T-cell (primary cell): ENCODE measurements at places on chromosomes 3 and 15. TPM values are rescaled to one million over a fixed set of nuclear protein-coding genes. Genes with fewer than 3 reads are reported as not detected.

GRCh38 chr15:31552482-31553099 lies 226.0 kb downstream of the KLF13 start:
- H3K27me3 ChIP-seq, result no peaks in the 10 kb centered on the region
- no peak overlapping the region for H3K27ac ChIP-seq

GRCh38 chr3:195040773-195041520 lies 230.0 kb downstream of the XXYLT1 start:
- no peak for DNase-seq
- H3K4me3 ChIP-seq, result no peak overlapping the region
- H3K4me1 ChIP-seq, result no peaks in the 10 kb centered on the region
- H3K27me3 ChIP-seq, result peaks cover 37% of the 10 kb centered on the region
- no peaks in the 10 kb centered on the region for H3K36me3 ChIP-seq

The ASB14 gene
- not detected for total RNA-seq

DNA sequence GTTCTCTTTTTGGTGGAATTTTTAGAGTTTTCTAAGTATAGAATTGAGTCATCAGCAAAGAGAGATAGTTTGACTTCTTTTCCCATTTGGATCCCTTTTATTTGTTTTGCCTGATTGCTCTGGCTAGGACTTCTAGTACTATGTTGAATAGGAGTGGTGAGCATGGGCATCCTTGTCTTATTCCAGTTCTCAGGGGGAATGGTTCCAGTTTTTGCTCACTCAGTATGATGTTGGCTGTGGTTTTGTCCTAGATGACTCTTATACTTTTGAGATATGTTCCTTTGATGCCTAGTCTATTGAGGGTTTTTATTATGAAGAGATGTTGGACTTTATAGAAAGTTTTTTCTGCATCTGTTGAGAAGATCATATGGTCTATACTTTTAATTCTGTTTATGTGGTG lies 72.5 kb downstream of the TNFAIP8L3 start:
- no peak for DNase-seq
- no peaks in the 10 kb centered on the region for H3K36me3 ChIP-seq
- no peak overlapping the region for H3K4me3 ChIP-seq
- no peaks in the 10 kb centered on the region for H3K4me1 ChIP-seq
- H3K27ac ChIP-seq, result no peak overlapping the region

DNA sequence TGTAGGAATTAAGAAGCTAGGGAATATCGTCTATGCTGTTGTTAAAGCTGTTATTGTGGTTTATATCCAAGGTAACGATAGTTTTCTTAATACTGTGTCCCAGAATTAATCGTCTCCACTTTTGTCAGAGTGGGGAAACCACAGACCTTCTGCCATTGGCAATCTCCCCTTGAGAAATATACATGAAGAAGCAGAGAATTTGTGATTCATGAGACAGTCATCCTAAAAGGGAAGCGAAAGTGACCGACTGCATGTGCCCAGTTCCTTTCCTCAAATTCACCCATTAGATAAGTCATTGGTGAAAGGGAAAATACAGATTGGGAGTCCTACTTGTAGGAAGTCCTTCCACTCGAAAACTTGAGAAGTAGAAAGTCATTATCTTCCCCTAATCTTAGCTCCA lies 26.6 kb downstream of the DIPK2A start:
- no peak overlapping the region for H3K4me3 ChIP-seq
- no peaks in the 10 kb centered on the region for H3K4me1 ChIP-seq
- peaks cover 1% of the 10 kb centered on the region for H3K36me3 ChIP-seq
- no peak for DNase-seq

The TLR9 gene
- 1.6 TPM for total RNA-seq

DNA sequence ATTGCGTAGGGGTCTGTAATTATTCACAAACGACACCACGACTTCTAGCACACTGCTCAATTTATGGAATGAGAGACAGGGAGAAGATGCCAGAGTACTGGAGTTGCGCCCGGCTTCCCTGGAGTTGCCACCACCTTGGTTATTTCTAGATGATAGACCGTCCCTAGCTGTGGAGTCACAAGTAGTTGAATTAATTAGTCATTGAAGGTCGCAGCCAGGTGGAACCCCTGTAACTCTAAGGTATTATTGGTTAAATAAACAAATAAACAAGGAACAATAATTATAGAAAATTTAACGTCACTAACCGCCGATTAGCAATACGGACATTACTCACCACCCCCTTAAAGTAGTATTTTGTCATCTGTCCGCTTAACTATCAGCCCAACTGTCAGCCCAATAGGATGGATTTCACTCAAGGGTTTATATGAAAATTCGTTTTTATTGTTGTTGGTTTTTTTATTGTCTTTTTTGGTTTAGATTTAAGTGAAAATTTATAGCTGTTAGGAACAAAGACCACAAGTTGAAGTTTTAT lies 911 bp upstream of the AZI2 start:
- DNase-seq, result no peak
- H3K36me3 ChIP-seq, result no peaks in the 10 kb centered on the region
- H3K4me1 ChIP-seq, result peaks cover 26% of the 10 kb centered on the region

GRCh38 chr3:48466386-48467109 lies 20.0 kb downstream of the ATRIP start:
- no peak for DNase-seq
- no peaks in the 10 kb centered on the region for H3K27me3 ChIP-seq
- H3K4me3 ChIP-seq, result peak overlapping the region; percentile 85
- H3K27ac ChIP-seq, result peak overlapping the region; percentile 98

DNA sequence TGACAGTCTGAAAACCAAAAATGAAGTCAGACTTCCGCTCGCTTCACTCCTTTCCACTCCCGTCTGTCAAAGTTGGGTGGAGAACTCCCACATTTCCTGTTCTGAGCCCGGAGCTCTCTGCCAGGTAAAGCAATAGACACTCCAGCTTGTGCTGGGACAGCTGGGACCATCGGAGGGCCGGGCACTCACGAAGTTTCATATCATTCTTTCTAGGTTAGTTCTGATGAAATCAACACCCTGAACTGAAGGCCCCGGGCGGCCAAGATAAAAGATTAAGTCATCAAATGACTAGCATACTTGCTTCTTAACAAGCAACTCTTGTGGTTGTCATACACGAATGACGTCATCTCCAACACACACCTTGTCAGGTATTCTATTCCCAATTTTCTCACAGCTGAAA lies 42.1 kb downstream of the MAGI1 start:
- H3K4me1 ChIP-seq, result no peaks in the 10 kb centered on the region
- no peaks in the 10 kb centered on the region for H3K36me3 ChIP-seq
- H3K27ac ChIP-seq, result no peak overlapping the region
